ENCODE measurements at places on chromosomes 4 and X.

DNA sequence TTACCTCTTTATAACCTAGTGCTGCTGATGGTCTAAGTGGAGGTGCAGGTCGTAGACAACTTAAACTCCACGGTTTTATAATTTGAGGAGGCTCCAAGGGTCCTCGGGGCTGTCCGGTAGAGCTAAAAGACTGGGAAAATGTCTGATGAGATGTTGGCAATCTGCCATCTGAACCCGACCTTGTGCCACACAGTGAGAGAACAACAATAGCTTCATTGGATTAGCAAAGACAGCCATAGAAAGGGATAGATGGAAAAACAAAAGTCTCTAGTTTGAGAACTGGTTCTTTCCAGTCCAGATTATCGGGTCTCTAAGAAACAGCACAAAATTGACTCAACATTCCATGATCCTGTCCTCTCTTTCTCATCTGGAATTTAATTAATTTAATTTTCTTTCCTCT is 31.6 kb downstream of the CD40LG start:
- no peak for DNase-seq

DNA sequence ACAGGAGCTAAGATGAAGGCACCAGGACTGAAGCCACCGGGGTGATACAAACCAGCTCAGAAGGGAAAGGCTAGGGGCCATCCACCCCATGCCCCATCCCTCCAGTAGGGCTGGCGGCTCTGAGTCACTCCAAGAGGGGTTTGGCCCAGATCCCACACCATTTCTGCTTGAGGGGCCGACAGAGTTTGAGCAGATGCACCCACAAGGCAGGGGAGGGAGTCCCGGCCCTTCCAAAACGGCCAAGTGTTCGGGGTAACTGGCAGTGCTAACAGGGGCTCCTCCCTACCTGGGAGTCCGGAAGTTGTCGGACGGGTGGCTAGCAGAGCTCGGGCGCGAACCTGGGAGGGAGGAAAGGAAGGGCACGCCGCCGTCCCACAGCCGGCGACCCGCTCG is 412 bp downstream of the SLC10A3 start:
- peak; percentile 66 for DNase-seq

DNA sequence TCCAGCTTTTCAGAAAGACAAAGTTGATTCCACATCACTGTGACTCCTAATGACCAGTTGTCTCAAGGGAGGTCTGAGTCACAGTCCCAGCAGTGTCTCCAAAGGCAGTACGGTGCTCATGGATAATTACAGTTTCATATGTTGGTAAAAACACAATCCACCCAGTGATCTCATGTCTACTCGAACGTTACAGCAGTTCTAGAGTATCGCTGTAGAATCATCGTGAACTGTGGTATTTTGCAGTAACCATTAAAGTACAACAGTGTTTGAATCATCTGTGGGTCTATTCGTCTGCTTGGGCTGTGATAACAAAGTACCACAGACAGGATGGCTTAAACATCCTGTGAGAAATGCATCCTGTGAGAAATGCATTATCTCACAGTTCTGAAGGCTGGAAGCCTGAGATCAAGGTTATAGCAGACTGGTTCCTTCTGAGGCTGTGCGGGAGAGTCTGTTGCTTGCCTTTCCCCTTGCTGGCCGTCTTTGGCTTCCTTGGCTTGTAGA is 121.1 kb upstream of the SORBS2 start:
- DNase-seq: peak; percentile 92

GRCh38 chrX:53312946-53313727 is 31.8 kb upstream of the IQSEC2 start:
- DNase-seq: peak; percentile 68

All from fibroblast of mammary gland (primary cell).